Ecto neural progenitor cell (in vitro differentiated cells): ENCODE measurements at places on chromosomes 11 and 22.

DNA sequence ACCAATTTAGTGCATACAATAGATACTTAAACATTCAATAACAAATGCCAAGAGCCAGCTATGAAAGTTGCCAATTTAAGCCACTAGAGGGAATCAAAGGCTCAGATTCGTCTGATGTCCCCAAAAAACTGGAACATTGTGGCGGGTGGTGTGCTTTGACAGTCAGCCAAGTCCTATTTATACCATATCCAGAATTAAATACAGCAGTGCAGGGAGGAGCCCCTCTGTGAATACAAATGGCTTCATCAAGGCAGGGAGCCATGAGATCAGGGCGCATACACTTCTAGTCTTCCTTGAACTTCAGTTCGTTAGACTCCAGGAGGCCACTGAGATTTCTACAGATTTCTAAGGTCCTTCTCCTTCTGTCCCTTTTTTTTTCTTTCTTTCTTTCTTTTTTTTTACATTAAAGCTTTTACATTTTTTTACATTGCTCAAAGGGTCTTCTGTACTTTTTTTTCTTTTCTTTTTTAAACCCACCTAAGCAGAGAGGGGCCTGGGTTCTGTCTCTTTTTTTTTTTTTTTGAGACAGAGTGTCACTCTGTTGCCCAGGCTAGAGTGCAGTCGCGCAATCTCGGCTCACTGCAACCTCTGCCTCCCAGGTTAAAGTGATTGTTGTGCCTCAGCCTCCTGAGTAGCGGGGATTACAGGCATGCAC lies 41.5 kb upstream of the HSPA8 start:
- DNase-seq: peak; percentile 53

DNA sequence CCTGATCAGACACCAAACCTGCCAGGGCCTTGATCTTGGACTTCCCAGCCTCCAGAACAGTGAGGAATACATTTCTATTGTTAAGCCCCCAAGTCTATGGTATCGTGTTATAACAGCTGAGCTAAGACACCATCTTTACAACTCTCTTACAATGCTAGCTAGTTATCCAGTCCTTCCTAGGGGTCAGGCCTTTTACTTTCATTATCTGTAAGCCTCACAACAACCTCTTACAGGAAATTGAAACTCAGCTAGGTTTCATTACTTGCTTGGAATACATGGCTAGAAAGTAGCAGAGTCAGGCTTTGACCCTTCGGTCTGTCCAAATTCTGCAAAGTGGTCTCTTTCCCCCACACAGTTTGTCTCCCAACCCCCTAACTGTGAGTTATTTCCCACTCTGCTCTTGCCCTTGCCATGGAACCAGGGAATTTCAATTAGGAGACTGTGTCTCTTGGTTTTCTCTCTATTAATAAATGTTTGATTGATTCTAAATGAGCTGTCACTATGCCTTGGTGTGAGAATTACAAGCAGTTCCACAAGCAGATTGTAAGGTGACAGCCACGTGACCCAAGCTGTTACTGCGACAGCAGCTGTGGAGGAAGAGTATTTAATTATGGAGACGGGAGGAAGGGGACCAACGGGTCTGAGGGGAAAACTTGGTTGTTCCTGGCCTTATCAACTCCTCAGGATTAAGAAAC lies 38.4 kb upstream of the CLMP start:
- DNase-seq: no peak

- DNase-seq: no peak
Observed at GRCh38 chr11:121041072-121041471, 17.2 kb downstream of the TBCEL start.

- no peak for DNase-seq
Observed at GRCh38 chr11:45917286-45917622, 423 bp downstream of the PEX16 start.

DNA sequence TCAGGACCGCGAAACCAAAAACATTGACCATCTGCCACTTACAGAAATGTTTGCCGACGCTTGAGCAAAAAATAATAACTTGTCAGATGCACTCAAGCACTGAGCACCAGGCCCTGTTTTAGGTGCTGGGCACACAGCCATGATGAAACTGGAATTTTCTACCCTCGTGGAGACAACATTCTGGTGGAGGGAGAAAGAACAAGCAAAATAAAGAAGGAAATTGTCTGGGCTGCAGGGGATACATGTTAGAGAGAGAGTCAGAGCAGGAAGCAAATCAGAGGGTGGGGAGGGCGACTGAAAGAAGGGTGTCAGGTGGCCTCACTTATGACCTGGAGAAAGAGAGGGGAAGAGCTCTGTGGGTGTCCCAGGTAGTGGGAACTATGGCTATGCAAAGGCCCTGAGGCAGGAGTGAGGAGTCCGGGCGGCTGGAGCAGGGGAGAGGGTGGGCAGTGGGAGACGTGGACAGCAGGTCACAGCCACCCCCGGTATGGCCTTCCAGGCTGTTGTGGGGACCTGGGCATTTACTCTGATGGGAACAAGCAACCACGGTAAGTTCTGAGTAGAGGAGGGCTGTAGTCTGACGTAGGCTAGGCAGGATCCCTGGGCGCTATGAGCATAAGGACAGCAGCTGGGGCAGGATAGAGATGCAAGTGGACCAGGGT lies 78.8 kb downstream of the MYEOV start:
- DNase-seq: peak; percentile 23

DNA sequence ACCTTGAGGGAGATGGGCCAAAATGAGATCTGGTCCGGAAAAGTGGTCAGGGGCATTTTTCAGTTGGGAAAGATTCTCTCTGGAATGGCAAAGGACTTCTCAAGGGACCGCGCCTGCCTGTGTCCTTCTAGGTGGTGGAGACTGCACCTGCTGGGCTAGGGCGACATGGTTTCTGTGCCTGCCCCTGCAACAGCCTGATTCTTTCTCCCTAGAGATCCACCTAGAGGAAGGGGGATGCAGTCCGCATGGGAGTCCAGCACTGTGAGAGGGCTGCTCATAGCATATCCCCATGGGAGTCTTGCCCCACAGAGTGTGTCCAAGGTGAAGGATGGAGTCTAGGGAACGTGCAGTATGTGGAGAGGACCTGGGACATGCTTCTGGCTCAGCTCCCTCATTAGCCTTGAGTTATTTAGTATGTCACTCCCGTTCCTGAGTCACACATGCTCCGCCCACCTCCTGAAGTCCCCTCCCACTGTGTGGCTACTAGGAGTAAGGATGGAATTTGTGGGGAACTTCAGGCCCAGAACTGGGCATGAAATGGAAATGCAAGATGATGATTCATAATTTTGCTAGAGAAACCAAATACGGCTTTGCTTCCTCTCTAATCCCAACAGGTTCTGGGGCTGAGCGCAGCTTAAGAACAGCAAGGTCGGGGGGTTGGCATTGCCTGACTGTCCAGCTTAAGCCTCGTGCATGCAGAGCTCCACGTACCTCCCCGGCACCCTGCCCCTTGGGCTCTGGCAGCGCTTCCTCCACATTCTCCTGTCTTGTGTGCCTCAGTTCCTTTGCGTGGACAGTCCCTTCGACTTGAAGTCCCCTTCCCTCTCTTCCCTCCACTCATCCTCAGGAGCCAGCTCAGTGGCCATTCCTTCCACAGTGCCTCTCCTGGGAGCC lies 35.0 kb downstream of the GRIK4 start:
- DNase-seq: no peak

DNA sequence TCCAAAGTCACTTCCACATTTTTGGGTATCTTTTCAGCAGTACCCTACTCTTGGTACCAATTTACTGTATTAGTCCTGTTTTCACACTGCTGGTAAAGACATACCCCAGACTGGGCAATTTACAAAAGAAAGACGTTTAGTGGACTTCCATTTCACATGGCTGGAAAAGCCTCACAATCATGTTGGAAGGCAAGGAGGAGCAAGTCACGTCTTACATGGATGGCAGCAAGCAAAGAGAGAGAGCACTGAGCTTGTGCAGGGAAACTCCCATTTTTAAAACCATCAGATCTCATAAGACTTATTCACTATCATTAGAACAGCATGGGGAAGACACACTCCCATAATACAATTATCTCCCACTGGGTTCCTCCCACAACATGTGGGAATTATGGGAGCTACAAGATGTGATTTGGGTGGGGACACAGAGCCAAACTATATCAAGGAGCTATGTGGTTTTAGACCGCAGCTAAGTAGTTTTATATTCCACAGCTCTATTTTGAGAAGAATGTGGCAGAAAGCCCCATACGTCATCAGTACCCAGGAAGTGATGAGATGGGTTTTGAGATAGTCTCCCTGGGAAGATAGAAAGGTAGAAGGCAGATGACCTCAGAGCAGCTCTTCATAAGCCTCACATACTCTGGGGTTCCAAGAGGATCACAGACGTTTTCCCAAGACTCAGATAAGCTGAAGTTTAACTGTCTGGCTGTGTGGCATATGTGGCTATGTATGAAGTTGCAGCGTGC lies 96.3 kb downstream of the APIP start:
- no peak for DNase-seq

DNA sequence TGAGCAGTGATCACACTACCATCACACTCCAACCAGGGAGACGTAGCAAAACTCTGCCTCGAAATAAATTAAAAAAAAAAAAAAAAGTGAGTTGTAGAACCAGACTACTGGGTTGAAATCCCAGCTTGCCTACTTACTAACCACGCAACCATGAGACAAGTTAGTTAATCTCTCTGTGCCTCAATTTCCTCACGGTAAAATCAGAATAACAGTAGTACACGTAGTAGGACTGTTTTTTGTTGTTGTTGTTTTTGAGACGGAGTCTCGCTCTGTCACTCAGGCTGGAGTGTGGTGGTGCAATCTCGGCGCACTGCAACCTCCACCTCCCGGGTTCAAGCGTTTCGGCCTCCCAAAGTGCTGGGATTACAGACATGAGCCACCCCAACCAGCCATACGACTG lies 14.2 kb downstream of the RAB6A start:
- DNase-seq: no peak

DNA sequence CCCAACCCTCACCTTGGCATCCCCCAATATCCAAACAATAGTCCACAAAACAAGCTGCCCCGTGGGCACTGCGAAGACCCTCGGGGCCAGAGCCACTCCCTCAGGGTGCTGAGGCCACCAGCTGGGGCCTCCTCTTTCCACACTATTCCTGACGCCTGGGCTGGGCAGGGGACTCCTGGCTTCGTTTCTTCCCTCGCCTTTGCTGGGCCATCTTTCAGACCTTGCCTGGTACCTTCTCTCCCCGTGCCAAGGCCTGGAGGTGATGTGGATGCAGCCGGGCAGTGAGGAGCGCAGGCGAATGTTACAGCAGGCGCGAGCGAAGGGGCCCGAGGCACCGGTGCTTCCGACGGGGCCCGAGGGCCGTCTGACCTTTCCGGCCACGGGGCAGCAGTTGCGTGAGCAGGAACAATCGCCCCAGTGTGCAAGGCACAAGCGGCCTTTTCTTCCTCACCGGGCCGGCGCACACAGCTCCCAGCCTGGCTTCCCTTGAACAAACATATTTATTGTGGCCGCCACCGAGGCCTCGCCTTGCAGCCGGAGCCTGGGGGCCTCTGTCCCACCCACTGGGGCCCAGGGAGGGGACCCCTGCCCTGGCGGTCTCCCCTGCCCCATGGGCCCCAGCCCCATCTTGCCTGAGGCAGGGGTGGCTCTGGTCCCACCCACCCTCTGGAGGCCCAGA lies 32.6 kb upstream of the KCNQ1OT1 start:
- no peak for DNase-seq

DNA sequence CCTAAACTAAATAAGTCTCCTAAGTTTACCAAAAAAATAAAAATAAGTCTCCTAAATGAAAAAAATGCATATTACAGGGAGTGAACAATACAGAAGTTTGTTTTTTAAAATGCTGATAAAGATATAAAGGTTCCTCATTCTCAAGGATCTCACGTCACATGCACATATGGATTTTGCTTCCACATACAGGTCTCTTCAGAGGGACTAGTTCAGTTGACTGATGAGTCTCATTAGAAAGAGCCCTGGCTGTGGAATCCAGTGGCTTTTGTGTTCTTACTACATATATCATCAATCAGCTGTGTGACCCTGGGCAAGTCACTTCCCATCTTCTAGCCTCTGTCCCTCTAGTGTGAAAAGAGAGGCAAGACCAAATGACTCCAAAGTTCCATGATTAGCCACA lies 43.1 kb downstream of the MPPED2 start:
- no peak for DNase-seq

DNA sequence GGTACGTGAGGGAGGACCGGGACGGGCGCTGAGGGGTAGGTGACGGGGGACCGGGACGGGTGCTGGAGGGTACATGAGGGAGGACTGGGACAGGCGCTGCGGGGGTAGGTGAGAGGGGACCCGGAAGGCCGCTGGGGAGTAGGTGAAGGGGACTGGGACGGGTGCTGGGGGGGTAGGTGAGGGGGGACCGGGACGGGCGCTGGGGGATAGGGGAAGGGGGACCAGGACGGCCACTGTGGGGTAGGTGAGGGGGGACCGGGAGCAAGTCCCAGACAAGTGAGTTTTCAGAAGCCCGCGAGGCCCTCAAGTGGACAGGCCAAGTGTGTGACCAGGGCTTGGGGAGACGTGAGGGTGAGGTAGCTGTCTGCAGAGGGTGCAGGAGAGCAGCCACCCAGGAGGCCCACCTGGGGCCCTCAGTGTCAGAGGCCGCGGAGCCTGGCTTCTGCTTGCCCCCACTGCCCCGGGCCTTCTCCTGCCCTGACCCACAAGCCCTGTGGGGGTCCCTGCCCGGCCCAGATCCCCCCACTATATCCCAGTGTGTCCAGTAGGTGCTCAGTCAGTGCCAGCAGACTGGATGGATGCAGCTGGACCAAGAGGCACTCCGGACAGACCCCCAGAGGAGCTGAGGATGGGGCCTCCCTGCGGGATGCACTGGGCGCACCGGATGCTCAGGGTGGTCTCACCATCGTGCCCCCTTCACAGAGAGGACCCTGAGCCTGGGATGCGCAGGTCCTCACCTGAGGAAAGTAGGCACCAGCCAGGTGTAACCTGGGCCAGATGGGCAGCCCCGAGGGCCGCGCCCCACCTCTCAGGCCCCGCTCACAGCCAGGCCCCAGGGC lies 44.2 kb upstream of the TH start:
- peak; percentile 51 for DNase-seq

DNA sequence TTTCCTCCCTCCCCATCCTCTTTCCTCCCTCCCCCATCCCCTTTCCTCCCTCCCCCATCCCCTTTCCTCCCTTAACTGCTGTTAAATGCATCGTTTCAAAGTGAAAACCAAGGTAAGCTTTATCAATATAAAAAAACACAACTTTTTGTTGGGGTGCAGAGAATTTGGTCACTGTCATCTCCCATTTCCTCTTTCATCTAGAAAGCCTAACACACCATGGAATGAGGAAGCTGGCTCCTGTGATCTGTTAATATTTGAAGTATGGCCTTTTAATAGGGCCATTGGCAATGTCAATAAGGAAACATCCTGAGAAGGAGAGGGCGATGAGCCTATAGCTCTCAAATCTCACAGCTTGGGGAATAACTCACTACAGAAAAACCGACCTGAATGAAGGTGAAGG lies 7.0 kb downstream of the EXPH5 start:
- DNase-seq: no peak
